Foreskin fibroblast (primary cell): ENCODE measurements at places on chromosomes 3 and 15.

- no peak for DNase-seq
These were observed 259.0 kb downstream of the MECOM start for GRCh38 chr3:169404520-169404890.

DNA sequence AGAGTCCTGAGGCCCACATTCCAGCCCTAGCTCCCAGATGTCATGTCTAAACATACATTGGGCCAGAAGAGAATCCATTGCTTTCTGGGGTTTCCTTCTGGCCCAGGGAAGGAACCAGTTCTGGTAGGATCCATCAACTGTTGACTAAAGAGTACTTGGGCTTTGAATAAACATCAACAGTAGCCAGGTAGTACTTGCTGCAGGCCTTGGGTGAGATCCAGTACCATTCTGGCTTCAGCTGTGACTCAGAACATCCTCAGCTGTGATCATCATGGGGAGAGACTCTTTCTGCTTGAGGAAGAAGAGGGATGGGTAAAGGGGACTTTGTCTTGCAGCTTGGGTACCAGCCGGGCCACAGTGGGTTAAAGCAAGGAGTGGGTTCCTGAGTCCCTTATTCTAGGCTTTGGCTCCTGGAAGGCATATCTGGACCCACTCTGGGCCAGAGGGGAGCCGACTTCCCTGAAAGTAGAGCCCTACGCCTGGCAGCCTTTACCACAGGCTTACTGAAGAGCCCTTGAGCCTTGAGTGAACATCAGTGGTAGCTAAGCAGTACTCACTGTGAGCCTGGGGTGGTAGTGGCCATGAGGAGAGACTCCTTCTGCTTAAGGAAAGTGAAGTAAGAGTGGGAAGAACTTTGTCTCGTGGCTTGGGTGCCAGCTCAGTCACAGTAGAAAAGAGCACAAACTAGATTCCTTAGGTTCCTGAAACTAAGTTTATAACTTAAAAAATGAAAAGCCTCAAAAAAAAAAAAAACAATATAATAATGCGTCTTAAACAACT, 128.3 kb downstream of the GOLIM4 start:
- no peak for DNase-seq

- DNase-seq, result no peak
These were observed 111.0 kb downstream of the ERC2 start for GRCh38 chr3:56357266-56357665.

GRCh38 chr15:25060996-25061620, 106.3 kb downstream of the SNRPN start:
- no peak for DNase-seq

- DNase-seq, result no peak
These were observed 9.2 kb upstream of the UBE2E1 start for GRCh38 chr3:23796518-23796917.

DNA sequence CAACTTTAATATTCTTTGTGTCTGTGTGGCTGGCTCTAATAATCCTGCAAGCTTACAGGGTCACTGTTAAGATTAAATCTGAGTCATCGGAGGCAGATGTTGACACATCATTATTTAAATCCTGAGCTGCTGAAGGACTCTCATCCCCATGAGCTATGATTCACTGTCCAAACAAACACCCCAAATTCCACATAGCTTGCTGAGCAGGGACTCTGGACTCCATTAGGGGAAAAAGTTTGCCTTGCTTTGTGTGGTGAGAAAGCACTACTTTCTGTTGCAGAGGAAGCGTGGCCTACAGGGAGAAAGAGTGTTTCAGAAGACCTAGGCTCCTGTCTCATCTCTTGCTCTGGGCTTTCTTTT, 213.7 kb downstream of the PDCD6IP start:
- DNase-seq, result peak; percentile 97

DNA sequence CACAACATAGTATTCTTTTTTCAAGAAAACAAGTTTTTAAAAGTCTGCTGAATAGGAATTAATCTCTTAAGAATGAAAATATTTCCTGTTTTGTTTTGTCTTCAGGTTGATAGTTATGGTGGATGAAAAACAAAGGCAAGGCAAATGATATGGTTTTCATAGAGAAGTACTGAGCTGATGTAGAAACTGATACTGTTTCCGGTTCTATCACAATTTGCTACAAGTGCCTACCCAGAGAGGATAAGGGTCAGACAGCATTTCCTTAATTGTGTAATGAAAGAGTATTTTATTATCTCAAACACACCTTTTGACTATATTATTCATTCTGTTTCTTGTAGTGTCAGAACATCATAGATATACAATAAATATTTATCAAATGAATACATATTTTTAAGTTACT, 836.3 kb downstream of the SQOR start:
- DNase-seq, result no peak

DNA sequence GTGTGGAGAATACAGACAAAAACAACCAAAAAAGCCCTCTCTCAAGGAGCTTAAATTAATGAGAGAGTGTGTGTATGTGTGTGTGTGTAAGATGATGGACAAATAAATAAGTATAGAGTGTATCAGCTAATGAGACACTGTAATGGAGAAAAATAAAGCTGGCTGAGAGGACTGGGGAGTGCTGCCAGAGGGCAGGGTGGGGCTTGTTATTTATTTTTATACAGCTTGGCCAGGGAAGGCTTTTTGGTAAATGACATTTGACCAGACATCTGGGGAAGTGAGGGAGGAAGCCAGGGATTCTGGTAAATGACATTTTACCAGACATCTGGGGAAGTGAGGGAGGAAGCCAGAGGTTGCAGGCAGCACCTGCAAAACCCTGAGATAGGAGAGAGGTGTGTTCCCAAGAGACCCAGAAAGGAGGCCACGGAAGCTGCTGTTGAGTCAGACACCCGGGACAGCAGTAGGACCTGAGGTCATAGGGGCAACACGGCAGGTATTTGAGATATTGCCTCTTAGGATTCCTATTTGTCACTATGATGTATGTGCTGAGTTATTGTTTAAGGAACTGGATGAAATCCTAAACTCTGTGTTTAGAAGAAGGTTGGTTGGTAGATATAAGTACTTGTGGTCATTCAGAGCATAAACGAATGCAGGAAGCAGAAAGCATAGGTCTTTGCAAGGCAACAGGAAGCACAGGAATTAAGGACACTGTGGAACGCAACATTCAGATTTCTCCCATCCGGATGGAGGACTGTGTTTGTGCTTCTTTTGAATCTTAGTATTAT, 2.7 kb downstream of the SV2B start:
- no peak for DNase-seq

DNA sequence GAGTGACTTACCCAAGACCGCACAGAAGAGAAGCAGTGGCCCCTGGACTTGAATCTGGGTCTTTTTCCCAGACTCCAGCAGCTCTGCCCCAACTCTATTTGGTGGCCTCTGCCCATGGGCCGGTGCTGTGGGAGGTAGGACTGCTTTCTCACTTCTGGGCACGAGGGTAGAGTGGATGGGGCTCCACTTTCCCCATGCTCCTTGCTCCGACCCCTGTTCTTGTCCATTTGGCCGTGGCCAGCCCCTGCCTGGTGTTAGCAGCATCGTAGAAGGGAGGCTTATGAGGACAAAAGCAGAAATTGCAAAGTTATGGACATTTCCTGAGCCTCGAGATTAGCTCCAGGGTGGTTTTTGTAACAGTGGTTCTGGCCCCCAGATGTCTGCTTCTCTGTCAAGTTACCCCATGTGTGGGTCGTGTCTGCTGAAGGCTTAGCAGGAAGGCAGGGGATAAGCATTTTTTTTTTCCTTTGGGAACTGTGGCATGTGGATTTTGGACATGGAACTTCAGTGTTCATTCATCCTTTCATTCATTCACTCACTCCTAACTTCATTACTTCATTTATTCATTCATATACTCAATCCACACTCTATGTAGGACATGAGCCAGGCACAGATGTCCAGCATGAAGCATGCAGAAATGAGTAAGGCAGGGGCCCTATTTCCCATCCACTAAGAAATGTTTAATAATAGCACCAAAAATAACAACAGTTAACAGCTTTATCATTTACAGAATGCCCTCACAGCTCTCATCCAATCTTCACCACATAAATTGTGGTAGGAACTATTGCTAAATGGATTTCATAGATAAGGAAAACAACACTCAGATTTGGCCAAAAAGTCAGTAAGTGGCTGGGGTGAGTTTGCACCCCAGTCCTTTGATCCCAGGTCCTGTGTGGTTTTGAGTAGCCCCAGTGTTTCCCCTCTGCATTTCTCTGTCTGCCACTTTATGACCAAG, 180.5 kb downstream of the OPA1 start:
- no peak for DNase-seq

DNA sequence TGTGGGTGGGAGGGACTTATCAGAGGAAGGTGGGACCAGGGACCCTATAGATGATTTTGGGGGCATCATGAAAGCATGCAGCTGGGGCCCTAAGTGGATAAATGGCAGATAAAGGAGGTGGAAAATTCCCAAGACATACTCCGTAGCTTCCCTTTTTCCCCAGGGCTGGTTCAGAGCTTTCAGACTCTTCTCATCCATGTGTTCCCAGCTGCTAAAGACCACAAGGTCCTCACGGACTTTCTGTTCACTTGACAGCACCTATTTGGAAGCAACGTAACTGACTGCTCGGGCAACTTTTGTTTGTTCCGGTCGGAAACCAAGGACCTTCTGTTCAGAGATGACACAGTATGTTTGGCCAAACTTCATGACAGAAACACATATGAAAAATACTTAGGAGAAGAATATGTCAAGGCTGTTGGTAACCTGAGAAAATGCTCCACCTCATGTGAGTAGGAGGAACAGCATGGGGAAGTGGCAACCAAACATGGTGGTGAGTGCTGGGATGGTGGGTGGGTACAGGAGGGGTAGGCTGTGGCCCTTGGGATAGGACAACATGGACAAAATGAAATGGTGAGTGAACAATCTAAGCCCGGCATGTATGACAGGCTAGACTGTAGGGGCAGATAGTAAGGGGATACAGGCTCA, 28.7 kb upstream of the SRPRB start:
- DNase-seq, result no peak

DNA sequence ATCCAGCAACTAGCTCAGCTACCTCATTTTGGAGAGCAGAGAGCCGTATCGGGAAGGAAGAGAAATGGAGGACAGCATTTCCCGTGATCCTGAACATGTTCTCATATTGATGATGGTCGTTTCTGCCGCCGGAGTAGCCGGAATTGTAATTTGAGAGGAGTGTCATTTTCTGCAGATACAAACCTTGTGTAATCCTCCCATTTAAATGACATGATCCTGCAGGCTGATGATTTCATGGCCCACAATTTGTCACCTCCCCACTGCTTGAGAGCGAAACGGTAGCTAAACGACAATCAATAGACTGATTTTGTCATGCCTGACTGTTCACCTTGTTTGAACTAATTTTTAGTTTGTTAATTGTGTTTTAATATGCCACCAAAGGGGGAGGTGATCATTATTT, 126.5 kb upstream of the CNTN6 start:
- DNase-seq, result no peak

GRCh38 chr3:100879195-100879810, 113.9 kb downstream of the ABI3BP start:
- no peak for DNase-seq

DNA sequence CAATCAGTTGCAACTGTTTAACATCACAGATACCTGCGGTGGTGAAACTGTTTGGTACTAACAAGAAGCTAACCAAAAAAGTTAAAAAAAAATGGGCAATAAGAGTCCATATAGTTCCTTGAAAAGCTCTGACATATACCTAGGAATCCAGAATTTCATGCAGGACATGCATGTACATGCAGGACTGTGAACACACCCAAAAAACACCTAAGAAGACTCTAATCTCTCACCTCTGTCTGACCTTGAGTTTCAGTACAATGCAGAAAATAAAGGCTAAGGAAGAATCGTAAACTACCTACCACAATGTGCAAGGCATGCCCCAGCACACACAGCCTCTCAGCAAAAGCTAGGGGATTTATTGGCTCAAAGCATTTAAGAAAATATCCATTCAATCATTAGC, 110.7 kb upstream of the GOLGA8J start:
- no peak for DNase-seq

- no peak for DNase-seq
These were observed 2.1 kb downstream of the LPP start for GRCh38 chr3:188156056-188156455.

GRCh38 chr3:23219552-23219951, 16.4 kb downstream of the UBE2E2 start:
- DNase-seq, result no peak

GRCh38 chr3:169094204-169094603, 569.3 kb downstream of the MECOM start:
- DNase-seq, result peak; percentile 34
